Aorta (tissue), 5 donors: ENCODE measurements at places on chromosomes 12 and 14.

DNA sequence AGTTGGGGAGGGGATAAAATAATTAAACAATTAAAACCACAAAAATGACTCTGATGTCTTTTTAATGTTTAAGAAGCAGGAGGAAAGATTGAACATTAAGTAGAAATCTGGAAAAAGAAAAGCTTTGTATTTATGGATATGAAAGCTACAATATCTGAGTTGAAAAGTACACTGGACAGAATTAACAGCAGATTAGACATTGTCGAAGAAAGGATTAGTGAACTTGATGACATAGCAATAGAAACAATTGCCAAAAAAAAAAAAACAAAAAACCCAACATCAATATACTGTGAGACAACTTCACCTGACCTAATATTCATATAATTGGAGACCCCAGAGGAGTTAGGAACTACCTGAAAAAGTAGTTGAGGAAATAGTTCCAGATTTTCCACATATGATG lies 289.5 kb upstream of the RGS6 start:
- no peak for DNase-seq

DNA sequence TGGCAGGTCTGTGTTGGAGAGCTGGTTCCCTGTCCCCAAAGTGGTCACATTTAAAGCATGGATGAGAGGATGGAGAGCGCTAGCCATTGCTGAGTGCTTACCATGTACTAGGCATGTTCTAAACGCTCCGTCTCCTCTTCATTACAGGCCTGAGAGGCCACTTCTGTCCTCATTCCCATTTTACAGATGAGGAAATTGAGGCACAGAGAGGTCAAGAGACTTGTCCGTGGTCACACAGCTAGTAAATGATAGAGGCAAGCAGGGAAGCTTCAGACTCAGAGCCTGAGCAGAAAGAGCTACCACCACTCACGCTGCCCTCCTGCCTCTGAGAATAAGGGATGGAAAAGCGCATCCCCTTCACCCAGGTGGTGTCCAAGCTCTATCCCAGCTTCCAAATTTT lies 64.3 kb downstream of the SLC25A47 start:
- no peak for DNase-seq

DNA sequence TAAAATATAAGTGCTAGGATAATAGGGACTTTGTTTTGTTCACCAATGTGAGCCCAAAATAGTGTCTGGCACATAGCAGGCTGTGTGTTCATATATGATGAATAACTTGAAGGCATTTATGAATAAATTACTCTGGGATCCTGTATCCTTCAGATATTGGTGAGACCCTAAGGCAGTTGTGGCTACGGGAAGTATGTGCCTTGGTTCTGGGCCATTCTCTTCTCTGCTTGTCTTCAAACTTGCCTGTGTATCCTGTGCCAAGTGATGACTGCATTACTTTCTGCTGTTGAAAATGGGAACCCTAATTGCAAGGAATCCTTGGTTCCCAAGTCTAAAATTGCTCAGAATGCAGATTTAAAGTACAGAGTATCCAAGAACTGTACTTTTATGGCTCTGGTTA lies 67.6 kb upstream of the KTN1 start:
- no peak for DNase-seq

DNA sequence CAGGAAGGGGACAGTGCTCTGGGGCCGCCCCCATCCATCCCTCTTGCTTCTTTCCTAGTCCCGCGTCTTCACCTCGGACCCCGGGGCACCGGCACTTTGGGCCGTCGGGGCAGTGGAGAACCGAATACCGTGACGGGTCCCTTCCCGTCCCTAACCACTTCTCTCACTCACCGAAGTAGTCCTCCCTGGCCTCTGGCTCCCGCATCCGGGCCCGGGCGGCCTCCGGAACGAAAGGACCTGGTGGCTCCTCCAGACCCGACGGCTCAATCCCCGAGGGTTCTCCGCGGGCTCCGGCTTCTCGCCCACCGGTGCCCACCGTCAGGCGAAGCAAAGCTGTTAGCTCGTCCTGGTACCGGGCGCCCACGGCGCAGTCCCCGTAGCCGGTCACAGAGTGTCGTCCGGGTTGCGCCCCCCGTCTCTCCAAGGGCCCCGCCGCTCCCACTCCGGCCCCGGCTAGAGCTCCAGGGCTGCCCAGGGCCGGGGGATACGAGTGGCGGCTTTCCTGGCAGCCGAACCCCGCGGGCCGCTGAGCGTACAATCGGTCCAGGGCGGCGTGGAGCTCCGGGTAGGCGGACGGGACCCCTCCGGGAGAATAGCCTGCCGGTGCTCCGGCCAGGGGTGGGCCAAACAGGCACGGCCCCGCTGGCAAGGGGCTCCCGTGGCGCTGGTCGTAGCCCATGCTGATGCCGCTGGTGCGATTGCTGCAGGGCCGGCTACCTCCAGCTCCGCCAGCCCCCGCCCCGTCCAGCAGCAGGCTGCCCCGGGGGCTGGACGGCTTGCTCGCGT lies 1.1 kb downstream of the AJUBA start:
- DNase-seq: peak; percentile 55

DNA sequence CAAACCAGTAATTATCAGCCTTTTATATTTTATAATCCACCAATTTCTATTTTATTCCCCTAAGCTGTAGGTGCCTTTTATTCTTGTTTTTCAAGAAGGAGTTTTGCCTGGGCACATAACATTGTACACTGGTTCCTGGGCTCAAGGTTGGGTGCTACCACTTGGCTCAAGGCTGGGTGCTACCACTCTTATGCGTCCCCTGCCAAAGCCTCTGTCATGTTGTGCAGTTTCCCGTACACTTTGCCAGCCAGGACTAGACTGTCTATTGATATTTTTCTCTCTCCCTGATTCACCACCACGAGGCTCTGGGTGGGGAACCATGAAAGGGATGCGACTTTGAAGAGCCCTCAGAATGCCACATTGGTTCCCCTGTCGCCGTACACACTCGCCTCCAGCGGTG lies 52.5 kb upstream of the VASH1 start:
- DNase-seq: no peak

DNA sequence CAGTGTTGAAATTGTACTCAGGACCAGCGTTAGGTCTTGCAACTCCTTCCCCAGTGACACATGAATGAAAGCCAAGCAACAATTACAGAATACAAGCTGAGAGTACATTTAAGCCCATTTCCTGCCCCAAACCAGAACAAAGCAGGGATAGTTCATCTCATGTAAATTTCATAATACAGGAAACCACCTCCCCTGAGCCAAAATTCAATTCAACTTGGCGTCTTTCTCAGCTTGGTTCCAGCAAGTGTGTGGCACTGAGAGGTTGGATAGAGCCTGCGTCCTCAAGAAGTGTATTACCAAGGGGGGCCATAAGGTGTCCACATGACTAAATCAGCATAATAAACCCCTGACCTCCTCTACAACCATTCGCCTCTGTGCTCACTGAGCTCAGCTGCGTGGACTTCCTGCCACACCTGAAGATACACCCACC lies 278.9 kb upstream of the CRY1 start:
- DNase-seq: no peak

DNA sequence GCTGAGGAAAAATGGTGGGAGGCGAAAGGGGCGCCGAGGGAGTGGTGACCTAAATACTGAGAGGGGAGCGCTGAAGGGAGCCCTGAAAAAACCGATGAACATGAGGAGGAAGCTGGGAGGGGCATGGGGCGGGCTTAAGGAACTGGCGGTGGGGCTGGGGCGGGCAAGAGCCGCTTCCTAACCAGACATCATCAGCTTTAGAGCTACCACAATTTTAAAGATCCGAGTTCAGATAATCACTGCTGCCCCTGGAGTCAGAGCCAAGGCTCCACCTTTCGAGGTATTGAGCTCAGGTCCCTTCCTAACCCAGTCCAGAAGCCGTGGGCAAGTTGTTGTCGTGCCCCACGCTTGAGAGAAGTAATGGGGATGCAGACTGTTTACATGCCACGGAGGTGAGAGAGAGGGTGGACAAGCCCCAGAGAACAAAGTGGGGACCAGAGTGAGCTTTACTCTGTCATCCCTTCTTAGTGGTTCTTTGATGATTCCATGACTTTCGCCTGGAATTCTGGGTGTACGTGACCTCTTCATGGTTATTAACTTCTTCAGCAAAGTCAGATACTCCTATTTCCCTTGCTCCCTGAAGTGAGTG lies 393 bp downstream of the ORMDL2 start:
- peak; percentile 17 for DNase-seq

DNA sequence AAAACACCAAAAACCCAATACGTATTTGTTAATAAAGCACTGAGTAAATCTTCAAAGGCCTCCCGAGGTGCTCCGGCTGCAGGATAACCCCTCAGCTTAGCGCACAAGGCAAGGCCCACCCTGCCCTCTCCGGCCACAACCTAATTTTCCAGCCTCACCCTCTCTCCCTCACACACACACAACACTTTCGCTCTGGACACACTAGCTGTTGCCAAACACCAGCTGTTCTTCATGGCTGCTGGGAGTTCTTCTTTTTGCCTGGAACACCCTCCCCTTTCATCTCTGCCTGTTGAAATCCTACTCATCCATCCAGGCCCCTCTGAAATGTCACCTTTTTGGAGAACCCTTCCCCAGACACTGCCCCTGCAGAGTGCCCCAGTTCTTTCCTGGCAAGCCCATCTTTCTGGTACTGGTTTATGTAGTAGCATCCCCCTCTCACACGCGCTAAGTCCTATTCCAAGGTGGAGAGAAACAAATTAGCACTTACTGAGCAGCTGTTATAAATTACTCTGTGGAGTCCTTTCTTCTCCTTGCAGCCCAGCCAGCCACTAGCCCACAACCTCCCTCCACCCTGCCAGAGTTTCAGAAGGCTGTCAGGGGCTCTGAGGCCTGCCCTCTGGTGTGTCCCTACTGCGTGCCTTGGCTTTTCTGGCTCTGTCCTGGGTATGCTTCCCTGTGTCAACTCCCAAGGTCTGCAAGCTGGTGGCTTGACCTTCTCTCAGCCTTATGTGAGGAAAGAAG lies 805 bp upstream of the CRACR2A start:
- no peak for DNase-seq

- peak; percentile 73 for DNase-seq
Observed at GRCh38 chr14:35369701-35370191, 34.8 kb downstream of the NFKBIA start.

- DNase-seq: no peak
Observed at GRCh38 chr14:36423430-36423829, 96.6 kb downstream of the NKX2-1 start.

DNA sequence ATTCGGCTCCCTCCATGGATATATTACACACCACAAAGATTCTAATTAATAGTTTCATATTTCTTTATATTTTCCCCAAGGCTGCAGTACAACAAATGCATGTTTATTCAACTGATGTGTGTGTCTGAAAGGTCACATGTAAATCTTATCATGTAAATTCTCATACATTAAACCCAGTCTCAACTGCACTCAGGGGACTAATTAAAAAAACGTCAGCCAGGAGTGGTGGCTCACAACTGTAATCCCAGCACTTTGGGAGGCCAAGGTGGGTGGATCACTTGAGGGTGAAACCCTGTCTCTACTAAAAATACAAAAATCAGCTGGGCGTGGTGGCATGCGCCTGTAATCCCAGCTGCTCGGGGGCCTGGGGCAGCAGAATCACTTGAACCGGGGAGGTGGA lies 67.8 kb downstream of the MAP3K9 start:
- DNase-seq: no peak

GRCh38 chr14:91693346-91693745 lies 38.5 kb downstream of the CATSPERB start:
- no peak for DNase-seq

GRCh38 chr12:102479099-102479885 lies 1.1 kb downstream of the IGF1 start:
- DNase-seq: no peak

DNA sequence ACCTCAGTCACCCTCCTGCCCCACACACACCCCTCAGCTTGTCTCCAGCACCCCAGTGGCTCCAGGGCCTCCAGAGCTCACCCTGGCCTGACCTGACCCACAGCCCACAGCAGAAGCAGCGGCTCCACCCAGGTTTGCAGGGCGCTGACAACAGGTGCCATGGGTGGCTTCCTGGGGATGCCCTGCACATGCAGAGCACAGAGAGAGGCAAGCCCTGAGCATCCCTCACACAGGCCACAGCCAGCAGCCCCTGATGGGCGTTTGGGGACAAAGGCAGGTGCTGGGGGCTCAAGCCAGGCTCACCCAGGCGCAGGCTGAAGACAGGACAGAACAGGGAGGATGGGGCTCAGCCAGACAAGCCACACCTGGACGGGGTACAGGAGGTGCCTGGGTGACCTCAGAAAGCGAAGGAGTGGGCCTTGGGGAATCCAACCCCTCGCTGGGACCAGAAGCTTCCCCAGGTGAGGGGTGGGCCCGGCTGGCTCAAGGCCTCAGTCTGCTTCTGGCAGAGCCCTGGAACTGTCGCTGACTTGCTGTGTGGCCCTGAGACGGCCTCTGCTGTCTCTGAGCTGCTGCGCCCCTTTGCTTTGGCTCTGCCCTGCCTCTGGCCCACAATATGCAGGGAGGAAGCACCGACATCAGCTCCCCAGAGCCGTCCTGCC lies 10.6 kb downstream of the ARL6IP4 start:
- no peak for DNase-seq

- no peak for DNase-seq
Observed at GRCh38 chr12:95634622-95635621, 83.6 kb upstream of the USP44 start.

- no peak for DNase-seq
Observed at GRCh38 chr14:90585106-90585505, 188.3 kb downstream of the CALM1 start.

DNA sequence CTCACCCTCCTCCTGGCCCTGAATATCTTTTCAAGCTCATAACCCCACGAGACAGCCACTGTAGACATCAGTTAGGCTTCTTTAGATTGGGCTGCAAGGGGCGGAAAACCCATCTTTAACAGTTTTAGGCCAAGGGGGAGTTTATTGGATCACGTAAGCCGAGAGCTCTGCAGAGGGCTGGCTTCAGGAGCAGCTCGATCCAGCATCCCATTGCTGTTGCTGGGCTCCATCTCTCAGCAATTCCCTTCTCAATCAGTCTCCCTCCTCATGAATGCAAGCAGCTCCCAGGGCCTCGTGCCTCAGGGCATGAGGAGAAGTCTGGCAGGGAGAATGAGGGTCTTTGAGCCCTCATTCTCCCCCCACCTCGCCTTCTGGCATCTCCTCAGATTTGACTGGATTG lies 59.4 kb downstream of the ADGRD1 start:
- no peak for DNase-seq

- no peak for DNase-seq
Observed at GRCh38 chr14:91029456-91030217, 30.8 kb downstream of the RPS6KA5 start.

DNA sequence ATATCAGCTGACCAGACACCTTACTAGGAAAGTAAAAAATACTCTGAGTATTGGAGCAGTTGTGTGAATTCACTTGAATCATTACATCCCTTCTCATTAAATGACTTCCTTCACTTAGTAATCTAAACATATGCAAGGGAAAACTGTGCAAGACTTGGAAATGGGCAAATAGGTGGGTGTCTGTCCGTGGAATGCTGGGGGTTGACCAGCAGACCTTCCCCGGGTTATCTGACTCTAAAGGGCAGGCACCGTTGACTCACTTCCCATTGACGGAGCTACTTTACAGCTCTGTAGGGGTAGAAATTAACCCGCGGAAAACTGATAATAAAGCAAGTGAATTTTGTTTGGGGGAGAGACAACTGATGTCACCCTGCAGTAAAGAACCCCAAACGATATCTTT lies 199.3 kb downstream of the TTC7B start:
- DNase-seq: no peak

GRCh38 chr12:65867394-65867793 lies 43.1 kb downstream of the HMGA2 start:
- DNase-seq: no peak
